Activated naive CD4-positive, alpha-beta T cell treated with anti-CD3 and anti-CD28 coated beads, Interleukin-2, amount 10 ng/mL, durations not matched to agents 7 days and 5 days (primary cell): ENCODE measurements at places on chromosomes 7 and 10.

- no peak for DNase-seq
These were observed 121.6 kb upstream of the SEMA3C start for GRCh38 chr7:81040496-81040895.

DNA sequence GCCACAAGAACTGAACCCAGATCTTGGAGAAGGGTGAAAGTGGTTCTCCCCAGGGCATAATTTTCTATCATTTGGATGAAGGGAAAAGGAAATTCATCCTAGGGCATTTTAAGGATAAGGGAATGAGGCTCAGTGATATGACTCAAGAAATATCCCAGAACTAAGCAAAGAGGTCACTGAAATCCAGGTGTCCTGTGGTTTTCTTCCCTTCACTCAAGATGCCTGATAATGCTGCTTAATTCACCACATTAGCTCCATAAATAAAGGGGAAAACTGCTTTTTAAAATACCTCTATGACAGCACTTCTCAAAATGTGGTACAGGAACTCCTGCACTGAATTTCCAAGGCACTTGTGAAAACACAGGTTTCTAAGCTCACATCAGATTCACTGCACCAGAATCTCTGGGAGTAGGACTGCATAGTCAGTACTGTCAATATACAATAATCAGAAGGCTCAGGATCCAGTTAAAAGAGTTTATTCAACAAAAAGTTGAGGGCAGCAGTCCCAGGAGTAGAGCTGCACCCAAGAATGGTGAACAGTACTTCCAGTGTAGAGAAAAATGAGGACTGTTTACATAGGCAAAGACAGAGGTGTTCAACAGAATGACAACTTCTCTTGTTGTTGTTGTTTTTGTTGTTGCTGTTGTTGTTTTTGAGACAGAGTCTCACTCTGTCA, 2.9 kb downstream of the IFIT3 start:
- DNase-seq, result no peak

DNA sequence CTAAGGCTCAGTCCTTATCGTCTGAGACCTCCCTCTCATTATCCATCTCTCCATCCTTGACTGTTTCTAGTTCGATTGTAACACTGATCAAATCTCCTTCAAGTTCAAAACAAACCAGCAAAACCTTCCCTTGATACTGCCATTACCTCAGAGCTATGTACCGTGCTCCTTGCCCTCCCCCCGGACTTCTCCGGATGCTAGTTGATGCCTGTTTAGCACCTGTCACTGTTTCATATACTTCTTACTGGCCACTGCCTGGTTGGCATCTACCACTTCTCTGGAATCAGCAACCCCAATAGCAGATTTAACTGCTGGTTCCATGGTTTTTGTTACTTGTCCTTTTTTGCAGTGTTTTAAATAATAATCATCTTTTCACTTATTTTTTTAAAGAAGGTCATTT, 64.1 kb downstream of the BMPR1A start:
- no peak for DNase-seq

DNA sequence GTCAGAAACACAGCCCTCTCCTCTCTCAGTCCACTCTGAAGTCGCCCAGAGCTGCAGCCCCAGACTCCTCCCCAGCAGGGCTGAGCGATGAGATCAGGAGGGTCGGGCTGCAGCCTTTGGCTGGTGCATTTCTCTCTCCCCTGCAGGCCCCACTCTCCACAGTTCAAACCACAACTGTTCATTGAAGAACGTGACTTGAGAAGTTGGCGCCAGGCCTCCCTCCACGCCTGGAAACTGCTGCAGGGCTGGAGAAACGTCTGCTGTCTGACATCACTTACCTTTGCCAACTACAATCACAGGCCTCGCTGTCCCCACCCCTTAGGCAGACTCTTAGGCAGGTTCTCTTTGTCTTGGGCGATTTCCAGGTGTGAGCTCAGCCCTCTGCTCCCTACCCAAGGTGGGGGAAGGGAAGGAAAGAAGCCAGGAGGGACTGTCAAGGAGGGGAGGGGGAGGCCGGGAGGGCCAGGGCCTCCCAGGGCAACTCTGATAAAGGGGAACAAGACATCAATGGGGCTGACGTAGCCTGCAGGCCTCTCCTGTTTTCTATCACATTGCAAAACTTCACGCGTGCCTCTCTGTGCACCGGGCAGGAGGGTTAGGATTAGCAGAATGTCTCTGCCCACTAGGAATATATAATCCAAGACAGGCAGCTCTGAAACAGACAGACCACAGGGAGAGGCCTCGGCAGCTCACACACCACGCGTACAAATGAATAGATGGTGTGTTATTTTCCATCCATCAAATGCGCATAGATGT, 32.7 kb downstream of the CALML5 start:
- no peak for DNase-seq

GRCh38 chr10:99533496-99534449, 1.0 kb downstream of the NKX2-3 start:
- DNase-seq, result no peak

- no peak for DNase-seq
These were observed 44.0 kb downstream of the LDB3 start for GRCh38 chr10:86712317-86712707.

- no peak for DNase-seq
These were observed 28.7 kb upstream of the GALNTL5 start for GRCh38 chr7:151927540-151927939.

DNA sequence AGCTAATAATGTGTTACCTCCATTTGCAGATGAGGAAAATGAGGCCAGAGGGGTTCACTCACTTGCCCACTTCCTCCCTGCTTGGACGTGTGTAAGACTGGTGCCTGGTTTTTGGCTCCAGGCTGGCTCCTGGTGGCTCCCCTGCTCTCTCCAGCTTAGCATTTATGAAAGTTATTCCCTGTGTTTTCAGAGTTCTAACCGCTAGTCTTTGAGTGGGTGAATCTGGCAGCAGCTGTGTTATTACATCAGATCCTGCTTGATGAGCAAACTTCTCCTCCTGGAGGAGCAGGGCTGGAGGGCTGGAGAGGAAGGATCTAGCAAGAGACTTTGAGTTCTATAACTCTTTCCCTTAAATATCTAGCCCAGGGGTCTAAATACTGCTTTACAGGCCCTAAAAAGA, 80.9 kb upstream of the AGBL3 start:
- no peak for DNase-seq

GRCh38 chr7:28759475-28759971, 198.6 kb downstream of the TRIL start:
- DNase-seq, result no peak

DNA sequence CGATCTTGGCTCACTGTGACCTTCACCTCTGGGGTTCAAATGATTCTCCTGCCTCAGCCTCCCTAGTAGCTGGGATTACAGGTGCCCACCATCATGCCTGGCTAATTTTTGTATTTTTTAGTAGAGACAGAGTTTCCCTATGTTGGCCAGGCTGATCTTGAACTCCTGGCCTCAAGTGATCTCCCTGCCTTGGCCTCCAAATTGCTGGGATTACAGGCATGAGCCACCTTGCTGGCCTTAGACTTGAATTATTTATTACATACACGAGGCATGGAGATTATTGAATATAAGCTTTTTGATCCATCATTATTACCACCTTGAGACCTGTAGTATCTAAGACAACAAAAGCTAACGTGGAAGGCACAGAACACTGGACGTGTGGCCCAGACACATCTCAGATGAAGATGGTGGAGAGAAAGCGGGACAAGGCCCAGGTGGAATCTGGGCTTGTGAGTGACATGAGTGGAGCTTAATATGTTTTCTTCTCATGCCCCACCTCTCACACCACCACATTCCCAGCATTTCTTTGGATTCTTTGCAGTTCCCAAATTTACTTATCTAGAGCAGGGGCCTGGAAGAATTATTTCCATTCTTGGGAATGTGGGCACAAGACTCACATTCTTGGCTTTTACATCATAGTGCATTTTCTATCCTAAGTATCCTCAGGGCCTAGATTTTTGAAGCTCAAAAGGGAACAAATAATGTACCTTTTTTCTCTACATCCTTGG, 76.6 kb downstream of the SUGCT start:
- no peak for DNase-seq

- no peak for DNase-seq
These were observed 180.7 kb upstream of the KAT6B start for GRCh38 chr10:74645692-74646091.

DNA sequence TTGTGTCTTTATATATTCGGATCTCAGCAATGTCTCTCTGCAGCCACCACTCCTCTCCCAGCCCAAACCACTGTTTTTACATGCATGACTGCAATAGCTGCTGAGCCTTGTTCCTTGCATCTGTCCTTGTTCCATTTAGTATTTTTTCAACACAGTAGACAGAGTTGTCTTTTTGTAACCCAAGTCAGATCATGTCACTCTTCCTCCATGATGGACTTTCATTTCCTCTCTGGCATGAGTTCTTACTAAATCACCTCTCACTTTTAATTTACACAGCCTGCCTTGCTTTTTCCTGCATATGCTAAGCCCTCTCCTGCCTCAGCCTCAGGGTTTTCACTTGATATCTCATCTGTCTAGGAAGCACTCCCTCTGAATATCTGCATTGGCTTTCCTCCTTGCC, 353.2 kb downstream of the HGF start:
- no peak for DNase-seq

DNA sequence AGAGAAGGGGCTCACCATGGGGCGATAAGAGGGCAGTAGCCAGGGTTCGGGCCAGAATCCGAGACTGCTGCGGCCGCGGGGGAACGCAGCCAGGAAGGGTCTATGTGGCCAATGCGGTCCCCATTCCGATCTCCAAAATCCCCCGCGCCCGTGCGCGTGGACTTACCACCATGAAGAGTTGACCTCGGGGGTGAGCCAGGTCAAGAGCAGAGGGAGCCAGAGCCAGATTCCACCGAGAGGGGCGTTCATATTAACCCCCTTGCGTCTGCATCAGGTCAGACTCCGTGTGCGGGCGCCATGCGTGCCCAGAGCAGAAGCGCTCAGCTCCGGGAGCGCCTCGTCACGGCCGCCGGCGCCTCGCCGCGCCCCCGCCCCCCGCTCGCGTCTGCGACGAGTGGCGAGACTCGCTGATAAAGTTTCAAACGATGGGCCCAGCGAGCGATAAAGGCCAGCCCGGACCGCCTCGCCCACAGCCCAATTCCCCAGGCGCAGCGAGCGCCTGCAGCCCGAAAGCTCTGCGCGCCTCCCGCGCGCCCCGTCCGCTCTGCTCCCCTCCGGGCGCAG, at the start of gene WNT2:
Gene WNT2, minus strand, starts transcription at position 318 of the 564 bp plus-strand sequence. Its CDS starts 69 bp downstream, at position 249.
- no peak for DNase-seq

DNA sequence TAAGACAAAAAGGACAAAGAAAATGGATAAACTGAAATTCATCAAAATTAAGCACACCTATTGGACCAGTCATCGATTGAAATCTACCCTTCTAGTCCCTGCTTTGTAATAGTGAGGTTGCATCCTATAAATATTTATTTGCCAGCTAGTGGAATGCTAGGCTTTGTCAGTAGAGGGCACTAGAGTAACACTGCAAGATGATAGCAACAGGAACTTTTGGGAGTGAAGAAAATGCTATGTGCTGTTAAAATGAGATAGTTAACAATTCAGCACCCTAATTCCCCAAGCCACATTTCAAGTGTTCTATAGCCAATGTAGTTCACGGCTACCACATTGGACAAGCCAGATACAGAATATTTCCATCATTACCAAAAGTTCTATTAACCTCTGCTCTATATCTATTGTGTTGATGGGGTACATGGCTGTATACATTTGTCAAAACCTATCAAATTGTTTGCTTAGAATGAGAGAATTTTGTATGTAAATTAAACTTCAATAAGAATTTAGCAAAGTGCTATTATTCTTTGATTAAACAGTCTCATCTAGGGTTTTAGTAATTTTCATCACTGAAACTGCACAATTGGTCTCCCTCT, 69.8 kb downstream of the LSMEM1 start:
- DNase-seq, result peak; percentile 26

GRCh38 chr7:148264933-148265557, 325.5 kb upstream of the C7orf33 start:
- DNase-seq, result no peak

DNA sequence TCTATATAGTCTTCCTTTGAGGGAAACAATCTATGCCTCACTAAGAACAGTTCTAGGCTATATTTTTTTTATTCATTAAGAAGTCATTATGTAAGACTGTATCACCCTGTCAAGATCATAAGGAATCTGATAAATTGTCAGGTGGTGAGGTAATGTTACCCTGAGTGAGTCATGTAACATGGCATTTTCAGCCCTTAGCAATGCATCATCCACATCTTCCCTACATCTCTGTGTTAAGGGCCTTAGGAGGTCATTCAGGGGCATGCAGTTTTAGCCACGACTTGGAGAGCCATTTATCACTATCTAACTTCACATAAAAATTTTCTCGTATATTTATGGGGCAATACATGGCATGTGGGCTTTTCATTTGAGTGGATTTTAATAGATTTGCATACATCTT, 924.5 kb upstream of the MBL2 start:
- no peak for DNase-seq

DNA sequence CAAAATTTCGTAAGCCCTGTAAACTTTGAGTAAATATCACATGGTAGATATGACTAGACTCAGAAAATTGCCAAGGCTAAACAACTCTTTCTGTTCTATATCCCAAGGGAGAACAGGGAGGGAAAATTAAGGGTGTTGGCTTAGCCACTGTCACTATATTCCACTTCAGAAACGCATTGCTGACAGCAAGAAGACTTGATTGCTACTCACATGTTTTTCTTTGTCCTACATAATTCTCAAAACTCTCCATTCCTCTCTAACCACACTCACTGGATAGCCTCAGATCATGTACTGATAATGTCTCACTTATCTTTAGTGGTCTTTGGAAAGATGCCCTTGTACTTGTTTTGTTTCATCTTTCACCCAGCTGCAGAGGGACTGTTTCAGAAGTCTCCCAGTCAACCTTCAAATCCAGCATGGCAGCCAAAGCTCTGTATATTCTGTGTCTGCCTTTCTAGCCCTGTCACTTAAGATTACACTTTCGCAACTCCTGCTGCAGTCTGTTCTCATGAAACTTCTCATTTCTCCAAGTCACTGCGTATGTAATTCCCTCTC, 582.4 kb upstream of the FZD8 start:
- no peak for DNase-seq

- DNase-seq, result no peak
These were observed 594.9 kb upstream of the IGFBP3 start for GRCh38 chr7:46515844-46516590.

- no peak for DNase-seq
These were observed 2.7 kb downstream of the IL2RA start for GRCh38 chr10:6059506-6059905.

DNA sequence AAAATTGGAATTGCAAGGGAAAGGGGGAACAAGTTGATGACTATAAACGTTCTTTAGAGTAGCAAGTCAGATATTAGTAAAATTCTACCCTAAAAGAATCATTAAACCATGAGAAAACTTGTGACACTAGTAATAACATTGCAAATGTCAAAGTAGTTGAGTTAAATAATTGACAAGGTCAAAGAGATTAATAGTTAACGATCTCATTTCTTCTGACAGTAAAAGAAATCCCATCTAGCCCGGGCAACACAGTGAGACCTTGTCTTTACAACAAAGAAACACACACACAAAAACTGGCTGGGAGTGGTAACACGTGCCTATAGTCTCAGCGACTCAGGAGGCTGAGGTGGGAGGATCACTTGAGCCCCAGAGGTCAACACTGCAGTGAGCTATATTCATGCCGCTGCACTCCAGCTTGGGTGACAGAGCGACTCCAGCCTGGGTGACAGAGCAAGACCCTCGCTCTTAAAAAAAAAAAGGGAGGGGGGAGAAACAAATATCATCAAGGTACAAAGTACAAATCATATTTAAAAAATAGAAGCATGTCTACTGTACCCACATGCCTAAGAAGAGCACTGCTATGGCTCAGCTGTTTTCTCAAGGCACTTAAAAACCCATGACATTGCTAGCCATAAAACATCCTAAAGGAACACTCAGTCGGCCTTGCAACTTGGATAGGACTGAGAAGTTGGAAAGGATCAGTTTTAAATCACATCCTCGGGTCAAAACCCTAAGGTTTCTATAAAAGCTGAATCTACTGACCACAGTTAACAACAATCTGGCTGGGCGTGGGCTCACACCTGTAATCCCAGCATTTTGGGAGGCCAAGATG, 401.1 kb downstream of the PARD3 start:
- no peak for DNase-seq
